Stromal cell of bone marrow (primary cell): ENCODE measurements at places on chromosomes 7 and 10.

DNA sequence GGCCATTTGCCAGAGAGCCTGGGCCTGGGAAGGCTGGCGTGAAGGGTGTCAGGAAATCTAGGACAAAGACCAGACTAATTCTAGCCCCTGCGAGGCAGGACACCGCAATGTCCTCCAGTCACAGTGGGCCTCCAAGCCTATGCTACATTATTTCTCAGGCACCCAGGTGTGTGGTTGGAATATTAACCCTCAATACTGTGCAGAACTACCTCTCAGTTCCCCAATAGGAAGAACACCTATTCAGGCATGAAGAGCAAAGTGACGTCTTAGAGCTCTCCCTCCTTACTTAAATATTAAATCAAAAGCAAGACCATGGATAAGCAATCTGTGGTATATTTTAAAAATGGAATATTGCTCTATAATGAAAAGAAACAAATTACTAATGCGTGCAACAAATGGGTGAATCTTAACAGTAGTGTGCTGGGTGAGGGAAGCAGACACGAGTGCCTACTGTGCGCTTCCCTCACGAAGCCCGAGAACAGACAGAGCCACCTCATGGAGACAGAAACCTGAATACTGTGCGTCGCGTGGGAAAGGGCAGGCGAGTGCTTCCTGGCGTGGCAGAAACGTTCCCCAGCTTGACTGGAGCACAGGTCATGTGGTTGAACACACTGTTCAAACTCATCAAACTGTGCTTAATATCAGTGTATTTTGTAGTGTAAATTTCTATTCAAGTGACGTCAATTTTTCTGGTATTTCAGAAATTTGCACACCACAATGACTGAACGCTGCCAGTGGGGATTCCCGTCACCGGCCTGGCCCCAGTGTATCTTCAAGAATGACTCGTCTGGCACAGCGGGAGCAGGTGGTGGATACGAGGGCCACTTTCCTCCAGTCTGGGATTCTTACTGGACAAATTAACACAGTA is 15.5 kb upstream of the PTPRN2 start:
- DNase-seq, result no peak

GRCh38 chr7:140084142-140084655 is 21.4 kb upstream of the PARP12 start:
- no peak for DNase-seq

DNA sequence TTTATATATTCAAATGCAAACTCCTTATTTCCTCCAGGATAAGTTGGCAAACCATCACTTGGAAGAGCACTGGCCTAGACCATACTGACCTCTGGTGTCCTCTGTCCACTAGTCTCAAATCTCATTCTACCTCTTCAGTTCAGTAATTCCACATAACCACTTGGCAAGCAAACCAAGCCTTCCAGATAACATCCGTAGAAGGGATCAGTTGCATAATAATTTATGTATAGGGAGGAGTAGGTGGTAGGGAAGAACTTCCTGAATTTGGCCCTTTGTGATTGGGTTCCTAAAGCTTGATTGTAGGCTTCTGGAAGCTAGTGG is 55.0 kb downstream of the WAC start:
- DNase-seq, result peak; percentile 22

DNA sequence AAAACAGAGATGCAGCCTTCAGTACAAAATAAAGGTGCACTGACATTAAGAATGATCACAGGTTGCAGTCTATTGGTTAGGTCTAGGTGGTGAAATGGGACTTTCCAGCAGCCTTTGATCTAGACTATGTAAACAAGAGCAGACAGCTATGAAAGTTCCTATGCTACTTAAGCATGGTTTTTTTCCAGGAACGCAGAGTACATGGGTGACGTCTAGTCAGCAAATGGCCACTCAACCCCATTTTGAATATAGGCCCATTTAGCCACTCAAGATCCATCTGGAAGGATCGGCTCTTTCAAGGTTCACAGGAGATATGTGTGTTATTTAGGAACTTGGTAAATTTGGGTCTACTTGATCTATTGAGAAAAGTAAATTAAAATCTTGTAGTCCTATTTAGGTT is 1424.6 kb upstream of the LRRTM3 start:
- DNase-seq, result no peak

GRCh38 chr7:29426587-29426986 is 137.0 kb upstream of the PRR15 start:
- no peak for DNase-seq

- no peak for DNase-seq
These were observed 786 bp downstream of the CUEDC2 start for GRCh38 chr10:102431452-102432124.

DNA sequence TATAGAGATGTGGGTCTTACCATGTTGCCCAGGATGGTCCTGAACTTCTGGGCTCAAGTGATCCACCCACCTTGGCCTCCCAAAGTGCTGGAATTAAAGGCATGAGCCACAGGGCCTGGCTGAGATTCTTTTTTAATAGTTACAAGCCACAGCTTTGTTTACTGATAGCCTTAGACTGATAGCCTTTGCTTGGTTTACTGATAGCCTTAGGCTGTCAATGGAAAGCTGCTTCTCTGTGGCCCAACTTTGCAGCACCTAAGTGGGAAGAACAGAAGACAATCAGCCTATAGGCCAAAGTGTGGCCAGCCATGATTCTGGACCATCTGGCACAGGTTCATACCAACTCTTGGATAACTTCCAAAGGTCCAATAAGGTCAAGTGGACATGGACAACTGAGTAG is 24.1 kb upstream of the CDCA7L start:
- no peak for DNase-seq

DNA sequence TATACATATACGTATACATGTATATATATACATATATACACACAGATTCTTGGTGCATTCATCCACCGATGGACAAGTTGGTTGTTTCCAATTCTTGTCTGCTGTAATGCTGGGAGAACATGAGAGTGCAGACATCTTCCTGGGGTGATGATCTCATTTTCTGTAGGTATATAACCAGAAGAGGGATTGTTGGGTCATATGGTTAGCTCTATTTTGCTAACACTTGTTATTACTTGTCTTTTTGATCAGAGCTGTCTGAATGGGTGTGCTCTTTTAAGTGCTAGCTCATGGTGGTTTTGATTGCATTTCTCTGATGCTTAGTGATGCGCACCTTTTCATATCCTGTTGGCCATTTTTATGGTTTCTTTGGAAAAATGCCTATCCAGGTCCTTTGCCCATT is 106.4 kb downstream of the TAX1BP1 start:
- no peak for DNase-seq

- DNase-seq, result no peak
These were observed 362.8 kb downstream of the THSD7A start for GRCh38 chr7:11469028-11469745.

GRCh38 chr7:43771573-43771972 is 13.1 kb downstream of the BLVRA start:
- no peak for DNase-seq

DNA sequence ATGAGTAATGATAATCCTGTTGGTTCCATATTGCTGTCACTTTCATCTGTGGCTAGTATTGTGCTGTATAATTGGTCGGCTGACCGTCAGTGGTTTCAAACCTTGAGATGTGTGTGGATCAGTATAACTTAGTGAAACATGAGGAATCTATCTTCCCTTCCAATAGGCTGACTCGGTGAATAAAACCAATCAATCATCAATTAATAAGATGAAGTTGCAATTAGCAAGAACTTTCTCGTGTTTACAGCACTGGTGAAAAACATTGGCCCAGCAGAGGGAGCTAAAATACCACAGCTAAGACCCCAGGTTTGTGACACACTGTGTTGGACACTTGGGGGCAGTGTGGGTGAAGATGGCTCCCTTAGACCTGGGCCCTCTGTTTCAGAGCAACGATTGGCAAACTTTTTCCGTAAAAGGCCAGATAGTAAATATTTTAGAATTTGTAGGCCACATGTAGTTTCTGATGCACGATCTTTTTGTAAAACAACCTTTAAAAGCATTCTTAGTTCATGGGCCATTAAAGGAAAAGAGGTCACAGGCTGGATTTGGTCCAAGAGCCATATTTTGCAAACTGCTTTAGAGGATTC is 47.8 kb downstream of the STRA8 start:
- peak; percentile 76 for DNase-seq

DNA sequence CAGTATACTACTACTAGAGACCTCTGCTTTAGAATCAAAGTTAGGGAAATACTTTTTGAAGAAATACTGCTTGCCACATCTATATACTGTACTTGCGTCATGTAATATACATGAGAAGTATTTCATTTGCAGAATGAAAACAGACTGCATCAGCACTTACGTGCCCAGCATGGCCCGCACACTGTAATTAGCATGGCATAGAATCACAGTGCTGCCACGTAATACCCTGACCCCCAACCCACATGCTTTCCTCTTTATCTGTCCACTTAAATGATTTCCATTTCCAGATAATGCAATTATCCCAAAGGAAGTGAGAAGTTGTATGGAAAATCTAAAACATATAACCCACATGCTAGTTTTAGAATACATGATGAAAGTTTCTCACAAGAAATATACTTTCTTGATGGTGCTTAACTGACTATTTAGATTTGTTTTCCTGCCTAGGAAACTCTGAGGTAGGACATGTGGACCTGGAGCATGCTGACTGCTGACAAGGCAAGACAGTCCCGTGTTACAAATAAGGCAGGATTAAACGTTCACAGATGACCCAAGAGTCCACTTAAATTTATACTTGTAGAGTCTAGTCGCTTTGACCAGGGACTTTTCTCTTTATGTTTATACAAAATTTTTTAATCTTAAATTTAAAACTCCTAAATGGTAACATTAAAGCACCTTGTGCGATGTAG is 12.6 kb downstream of the USP6NL start:
- DNase-seq, result no peak

DNA sequence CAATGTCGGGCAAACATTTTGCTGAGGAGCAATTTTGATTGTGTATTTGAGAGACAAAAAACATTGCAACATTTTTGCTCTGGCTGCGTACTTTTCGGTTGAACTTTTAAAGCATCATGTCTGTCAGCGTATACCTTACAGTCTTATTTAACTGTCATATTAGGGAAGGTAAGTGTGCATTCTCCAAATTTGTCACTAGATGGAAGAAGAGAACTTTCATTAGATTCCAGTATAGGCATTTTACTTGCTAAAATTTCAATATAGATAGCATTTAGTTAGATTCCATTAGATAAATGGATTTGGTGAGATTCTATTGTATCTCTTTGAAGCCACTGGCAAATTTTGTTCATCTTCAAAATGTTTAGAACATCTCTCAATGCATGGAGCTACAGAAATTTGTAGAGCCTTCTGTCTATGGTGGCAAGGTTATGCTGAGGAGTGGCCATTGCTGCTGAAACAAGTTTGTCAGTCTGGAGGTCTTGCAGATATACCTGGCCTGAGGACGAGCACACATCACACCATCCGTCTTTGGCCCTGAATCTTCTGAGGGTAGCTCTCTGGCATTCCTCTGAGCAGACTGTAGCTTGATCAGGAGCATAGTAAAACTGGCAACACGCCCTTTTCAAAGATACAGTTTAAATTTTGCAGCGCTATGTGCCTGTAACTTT is 437.5 kb upstream of the MBL2 start:
- DNase-seq, result no peak

DNA sequence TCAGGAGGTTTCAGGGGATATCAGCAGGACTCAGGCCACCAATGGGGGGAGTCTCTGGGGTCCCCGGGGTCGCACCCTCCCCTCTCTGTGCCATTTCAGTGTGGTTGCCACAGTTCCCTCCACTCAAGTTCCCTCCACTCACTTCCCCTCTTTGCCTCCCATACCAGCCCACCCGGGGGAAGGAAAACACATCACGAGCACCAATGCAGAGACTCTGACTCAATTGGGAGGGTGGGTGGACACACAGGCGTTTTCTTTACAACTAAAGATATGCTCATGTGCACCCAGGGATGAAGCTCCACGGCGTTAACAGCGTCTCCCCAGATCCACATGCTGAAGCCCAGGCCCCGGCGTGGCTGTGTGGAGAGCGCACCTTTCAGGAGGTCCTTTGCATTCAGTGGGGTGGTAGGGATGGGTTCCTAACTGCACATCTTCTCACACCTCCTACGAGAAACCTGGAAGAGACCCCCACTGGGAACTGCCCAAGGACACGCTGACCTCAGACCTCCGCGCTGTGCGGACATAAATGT is 254.1 kb downstream of the ZMYND11 start:
- no peak for DNase-seq

GRCh38 chr10:131635564-131636015 is 265.2 kb upstream of the PPP2R2D start:
- DNase-seq, result no peak

- no peak for DNase-seq
These were observed 76.0 kb downstream of the USP6NL start for GRCh38 chr10:11535346-11535959.
